ENCODE measurements at places on chromosomes 3 and 15.

DNA sequence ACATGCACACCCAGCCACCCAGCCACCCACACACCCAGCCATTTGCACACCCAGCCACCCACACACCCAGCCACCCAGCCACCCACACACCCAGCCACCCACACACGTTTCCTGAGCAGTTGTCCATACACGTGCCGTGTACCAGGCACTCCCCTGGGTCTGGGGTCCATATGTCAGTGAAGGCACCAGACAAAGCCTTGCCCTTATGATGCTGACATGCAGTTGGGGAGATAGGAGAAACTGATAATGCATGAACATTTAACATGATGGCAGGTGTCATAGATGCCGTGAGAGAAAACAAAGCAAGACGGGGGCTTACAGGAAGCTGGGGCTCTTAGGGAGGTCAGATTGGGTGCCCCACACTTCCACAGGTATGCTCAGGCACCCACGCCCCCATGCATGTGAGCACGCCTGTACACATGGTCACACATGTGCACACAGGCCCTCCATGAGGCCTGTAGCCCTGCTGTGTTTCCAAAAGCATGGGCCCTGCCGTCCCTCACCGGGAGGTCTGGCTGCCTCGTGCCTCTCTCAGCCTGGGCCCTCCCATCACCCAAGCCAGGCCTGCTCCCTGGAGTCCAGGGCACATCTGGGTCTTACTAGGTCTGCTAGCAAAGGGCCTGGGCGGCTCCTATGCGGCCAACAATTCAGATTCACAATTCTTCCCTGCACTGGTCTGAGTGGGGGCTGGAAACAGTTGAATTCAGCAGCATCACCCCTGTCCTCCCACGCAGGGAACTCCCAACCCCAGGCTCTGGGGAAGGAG, 3.6 kb upstream of the DNAJB8 start:
- DNase-seq: no peak

DNA sequence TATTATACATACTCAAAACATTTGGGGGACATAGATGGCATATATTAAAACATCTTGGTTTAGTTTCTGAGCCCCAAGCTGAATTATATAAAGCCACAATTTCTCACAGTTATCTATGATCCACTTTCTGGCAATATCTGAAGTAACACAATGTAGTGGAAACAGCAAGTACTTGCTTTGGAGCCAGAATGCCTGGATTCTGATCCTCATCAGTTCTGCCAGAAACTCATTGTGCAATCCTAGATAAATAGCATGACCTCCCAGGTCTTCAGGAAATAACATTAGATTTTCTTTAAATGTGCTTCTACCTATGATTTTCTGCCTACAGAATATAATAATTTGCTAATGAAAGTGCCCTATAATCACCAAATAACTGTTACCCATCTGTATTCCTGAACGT, 544.9 kb downstream of the NAALADL2 start:
- DNase-seq: no peak

DNA sequence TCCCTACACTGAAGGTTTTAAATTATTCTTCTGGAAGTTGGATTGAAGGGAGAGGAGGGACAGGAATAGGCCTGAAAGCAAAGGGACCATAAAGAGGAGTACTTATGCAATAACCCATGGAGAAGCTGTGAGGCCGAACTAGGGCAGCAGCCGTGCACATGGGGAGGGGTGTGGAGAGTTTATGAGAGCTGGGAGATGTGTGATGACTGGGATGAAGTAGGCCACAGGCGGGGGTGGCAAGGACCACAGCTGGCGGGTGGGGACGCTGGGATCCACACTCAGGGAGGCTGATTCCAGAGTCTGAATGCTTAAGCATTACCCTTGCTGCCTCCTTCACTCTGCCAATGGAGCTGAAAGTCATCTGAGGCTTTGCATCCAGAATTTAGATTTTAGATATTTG, 123.8 kb downstream of the ARNT2 start:
- DNase-seq: no peak

- DNase-seq: no peak
Measured at GRCh38 chr3:122689587-122689986, 8.9 kb downstream of the PARP14 start.
